Stimulated activated CD4-positive, alpha-beta T cell treated with anti-CD3 and anti-CD28 coated beads, Interleukin-1b, Interleukin-23, amount 100 ng/mL, for 24 hours (primary cell): ENCODE measurements at places on chromosomes 16 and 17.
A peak's percentile ranks its signal among the peaks of the same experiment; 100 is the strongest.

DNA sequence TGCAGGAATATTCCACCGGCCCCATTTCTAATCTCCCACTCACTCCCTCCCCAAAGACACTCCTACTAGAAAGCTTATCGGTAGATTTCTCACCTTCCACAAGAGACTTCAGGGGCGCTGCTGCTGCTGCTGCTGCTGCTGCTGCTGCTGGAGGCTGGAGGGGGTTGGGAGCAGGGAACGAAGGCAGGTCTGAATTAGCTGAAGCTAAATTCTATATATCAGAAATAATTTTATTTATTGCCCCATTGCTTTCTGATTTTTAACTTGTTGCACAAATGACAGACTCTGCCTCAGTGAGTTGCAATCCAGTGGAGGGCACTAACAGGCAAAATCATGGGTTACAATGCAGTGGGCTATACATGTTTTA is 25.8 kb upstream of the HLF start:
- no peak for DNase-seq

DNA sequence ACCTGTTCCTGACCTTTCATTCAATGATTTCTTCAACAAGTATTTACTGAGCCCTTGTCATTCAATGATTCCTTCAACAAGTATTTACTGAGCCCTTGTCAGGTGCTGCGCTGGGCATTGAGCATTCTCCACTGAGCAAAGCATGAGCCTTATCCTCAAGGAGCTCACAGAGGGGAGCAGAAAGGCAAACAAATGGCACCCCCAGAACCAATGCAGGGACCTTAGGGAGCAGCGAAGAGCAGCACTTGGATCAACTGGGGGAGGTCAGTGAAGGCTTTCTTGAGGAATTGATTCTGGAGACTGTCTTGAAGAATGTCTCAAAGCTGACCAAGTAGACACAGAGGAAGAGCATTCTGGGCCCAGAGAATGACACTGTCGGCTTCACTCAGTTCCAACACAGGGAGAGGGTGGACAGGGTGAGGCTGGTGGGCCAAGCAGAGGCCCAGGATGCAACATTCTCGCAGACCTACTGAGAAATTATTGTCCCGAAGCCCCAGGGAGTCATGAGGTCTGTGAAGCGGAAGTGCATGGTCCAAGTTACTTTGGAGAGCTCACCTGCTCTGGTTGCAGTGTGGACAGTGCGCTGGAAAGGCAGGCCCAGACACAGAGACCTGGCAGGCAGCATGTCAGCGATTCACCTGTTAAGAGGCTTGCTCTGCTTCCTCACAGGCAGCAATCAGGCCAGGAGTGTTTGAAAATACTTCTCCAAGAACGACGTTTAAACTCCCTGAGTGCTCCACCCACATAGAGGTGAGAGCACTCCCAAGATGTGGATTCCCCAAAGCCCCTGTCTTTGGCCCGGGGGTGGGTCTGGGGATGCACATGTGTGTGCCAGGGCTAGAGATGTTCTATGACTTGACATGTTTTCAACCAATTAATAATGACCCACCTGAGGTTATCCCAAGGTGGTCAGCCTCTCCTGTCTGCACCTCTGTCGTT is 3.2 kb upstream of the MPO start:
- DNase-seq: no peak

DNA sequence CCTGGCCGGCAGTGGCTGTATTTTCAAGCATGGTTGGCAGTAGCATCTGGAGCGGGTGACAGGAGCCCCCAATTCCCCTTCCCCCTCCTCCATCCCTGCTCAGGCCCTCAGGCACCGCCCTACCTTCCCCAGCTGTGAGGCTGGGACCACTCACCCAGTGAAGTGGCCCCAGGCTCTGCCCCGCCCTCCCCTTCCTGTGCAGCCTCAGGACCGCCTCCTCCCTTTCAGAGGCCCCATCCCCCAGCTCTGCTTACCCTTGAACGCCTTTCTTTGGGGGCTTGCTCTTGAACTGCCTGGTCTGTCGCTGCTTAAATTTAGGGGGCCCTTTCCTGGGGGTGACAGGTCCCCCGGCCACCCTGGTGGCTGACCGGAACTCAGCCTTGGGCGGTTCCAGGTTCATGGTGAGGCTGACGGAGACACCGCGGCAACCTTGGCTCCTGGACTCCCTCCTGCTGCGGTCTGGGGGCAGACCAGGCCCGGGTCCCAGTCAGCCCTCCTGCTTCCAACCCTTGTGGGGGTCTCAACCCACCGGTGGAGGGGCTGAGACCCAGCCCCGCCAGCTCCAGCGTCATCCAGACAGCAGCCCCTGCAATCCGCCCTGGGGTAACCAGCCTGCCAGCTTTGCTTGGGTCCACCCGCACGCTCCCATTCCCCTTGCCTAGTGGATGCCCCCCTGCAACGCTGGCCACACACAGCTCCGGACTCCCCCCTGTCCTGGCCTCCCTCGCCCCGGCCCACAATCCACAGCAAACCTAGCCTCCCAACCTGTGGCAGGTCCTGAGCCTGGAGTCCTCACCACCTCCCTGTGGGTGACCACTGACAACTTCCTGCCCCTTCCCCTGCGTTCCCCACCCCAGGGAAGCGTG is 3.2 kb downstream of the PDE6G start:
- no peak for DNase-seq

- no peak for DNase-seq
These were observed 56.1 kb downstream of the ARSG start for GRCh38 chr17:68347380-68347779.

- no peak for DNase-seq
These were observed 81.5 kb downstream of the PLCG2 start for GRCh38 chr16:81860287-81861266.

GRCh38 chr16:26464576-26465266 is 602.0 kb upstream of the C16orf82 start:
- no peak for DNase-seq

- no peak for DNase-seq
These were observed 26.6 kb upstream of the SPPL2C start for GRCh38 chr17:45818041-45818440.

- no peak for DNase-seq
These were observed 12.9 kb downstream of the RDM1 start for GRCh38 chr17:35917519-35918213.

DNA sequence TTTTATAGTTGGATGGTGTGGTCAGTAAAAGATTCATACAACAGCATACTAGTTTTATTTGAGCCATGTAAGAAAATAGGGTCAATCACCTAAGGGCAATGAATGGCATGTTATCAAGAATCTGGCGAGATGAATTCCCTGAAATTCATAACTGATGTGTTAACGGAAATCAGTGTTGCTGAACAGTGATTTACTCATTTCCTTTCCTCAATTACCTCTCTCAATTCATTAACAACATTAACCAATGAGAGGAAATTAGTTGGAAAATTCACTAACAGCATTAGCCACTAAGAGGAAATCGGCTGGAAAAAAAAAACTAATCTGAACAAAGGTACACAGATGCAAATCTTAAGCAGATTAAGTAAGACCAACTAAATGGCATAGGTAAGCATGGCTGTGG is 6.3 kb downstream of the CMTR2 start:
- no peak for DNase-seq

GRCh38 chr16:23949630-23950290 is 114.0 kb downstream of the PRKCB start:
- no peak for DNase-seq

DNA sequence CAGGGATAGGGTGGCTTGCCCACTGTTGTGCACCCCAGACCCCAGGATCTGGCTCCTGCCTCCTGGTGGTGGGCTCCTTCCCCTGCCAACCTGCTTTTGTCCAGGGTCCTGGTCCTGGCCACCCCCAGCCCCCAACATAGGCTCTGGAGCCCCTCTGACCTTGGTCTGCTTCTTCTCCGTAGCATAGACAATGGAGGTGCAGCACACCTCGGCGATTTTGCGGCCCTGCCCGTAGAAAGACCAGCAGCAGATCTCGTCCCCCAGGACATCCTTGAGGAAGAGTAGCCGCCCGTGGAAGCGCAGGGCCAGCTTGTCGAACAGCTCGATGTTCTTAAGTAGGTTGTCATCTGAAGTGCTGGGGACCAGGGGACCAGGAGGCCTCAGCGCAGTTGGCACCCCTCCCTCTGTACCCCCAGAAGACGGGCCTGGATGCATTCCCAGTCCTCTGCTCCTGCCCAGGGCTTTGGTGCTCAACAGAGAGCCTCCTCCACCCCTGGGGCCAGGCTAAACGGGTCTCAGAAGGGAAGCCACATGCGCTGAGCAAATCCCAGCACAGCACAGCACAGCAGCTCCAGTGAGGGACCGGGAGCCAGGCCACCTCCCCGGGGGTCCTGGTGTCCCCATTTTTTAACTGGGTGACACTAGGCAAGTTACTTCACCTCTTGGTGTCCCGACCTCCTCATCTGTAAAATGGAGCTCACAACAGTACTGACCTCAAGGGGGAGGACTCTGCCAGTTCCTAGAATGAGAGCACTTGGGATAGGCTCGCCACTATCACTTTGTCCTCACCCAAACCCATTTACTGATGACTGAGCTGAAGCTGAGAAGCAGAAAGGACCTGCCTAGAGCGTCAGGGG is 10.8 kb downstream of the ASPHD1 start:
- no peak for DNase-seq

GRCh38 chr17:34420254-34420766 is 57.3 kb upstream of the CCL1 start:
- DNase-seq: peak; percentile 38

DNA sequence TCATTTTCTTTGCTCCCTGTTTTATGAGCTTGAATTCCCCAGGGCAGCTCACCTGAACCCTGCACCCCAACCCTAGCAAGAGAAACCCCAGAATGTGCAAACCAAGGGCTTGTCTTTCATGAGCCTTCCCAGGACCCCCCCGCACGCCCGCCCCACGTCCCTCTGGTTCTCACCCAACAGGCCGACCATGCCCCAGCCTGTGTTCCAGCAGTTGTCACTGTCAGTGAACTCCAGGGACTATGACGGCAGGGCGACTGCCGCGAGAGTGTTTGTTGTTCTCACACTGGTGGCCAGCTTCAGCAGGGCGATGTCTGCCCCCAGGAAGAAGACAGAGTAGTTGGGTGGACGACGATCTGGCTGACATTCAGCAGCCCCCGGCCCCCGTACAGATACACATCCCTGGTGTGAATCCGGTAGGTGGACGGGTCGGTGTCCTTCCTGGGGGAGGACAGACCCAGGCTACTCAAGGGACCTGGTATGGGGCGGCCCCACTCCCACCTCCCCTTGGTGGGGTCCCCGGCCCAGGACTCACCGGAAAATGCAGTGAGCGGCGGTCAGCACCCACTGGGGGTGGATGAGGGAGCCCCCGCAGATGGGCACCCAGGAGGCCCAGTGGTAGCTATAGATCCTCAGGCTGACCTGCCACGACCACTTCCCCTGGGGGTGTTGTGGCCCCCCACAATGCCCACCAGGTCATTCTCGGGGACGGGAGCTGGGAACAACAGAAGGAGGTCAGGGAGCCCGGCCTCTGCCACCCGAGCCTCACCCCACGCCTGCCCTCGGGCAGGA is 20.1 kb downstream of the TPSD1 start:
- DNase-seq: no peak

- no peak for DNase-seq
These were observed 117.5 kb downstream of the ZFHX3 start for GRCh38 chr16:72930396-72930795.

DNA sequence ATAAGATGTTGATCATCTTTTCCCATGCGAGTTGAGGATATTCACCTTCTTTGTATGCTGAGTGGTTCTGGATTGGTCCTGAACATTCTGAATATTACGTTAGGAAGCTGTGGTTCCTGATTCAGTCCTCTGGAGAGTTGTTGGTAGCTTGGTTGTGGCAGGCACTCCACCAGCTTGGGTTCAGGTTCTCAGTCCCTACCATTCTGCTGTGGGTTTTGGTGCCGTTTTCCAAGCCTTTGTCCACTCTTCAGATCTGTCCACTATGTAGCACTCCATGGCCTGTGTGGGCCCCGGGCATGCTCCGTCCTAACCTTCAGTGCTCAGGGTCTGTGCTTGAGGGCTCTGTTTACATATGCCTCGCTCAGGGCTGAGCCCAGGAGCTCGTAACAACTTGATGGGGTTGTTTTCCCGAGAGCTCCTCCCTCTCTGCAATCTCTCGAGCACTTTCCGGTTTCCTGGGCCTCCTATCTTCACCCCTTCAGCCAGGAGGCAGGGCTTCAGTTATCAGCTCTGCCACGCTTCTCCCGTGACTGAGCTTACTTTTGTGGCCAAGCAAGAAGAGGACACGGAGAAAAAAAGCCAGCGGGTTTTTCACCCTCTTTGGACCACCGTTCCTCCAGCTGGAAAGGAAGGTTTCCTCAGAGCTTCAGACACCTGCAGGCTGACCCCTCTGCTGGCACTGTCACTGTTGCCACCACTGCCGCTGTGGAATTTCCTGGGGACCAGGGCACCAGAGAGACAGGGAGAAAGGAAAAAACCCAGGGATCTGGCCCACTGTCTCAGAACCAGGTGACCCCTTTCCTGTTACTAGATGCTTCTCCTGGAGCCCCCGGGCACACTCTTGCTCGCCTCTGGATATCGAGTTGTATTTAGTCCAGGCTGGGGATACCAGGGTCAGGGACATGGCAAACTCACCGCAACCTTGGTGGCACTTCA is 19.6 kb downstream of the KIAA0513 start:
- DNase-seq: no peak

DNA sequence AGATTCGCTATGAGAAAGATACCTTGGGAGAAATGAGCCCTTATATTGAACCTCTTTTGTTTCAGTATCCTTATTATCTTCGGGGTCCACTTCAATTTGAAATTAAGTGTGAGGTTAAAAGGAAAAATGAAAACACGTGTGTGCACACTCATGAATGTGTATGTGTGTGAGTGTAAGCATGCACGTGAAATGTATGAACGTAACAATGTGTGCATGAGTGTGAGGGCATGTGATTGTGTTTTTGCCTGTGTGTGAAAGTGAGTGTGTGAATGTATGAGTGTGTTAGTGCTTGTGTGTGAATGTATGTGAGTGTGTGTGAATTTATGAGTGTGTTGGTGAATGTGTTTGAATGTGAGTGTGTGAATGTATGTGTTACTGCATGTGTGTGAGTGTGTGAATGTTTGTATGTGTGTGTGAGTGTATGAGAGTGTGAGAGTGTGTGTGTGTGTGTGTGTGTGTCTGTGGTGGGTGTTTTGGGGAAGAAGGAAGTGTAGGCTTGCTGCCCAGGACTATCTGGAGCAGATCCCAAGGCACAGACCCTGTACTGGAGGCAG is 224.0 kb upstream of the CDH13 start:
- no peak for DNase-seq

- no peak for DNase-seq
These were observed 44.7 kb downstream of the METRNL start for GRCh38 chr17:83123896-83124801.

DNA sequence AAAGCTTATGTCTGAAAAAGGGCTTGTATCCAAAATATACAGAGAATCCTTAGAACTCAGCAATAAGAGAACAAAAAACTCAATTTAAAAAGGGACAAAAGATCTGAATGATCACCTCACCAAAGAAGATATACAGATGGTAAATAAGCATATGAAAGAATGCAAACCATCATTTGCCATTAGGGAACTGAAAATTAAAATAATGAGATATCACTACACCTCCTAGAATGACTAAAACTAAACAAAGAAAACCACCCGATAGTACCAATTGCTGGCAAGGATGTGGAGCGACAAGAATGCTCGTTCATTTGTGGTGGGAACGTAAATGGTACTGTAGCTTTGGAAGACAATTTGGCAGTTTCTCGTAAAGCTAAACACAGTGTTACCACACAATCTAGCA is 66.9 kb upstream of the MPHOSPH6 start:
- DNase-seq: no peak

GRCh38 chr16:2475413-2476344 is 752 bp downstream of the TBC1D24 start:
- DNase-seq: peak; percentile 27

- no peak for DNase-seq
These were observed 180.0 kb downstream of the BANP start for GRCh38 chr16:88131256-88131655.
